ENCODE measurements at places on chromosomes 12 and 14.

- no peak for DNase-seq
Observed at GRCh38 chr12:89239534-89239933, 112.8 kb downstream of the DUSP6 start.

GRCh38 chr12:7161811-7162210 lies 27.7 kb upstream of the PEX5 start:
- DNase-seq: no peak

DNA sequence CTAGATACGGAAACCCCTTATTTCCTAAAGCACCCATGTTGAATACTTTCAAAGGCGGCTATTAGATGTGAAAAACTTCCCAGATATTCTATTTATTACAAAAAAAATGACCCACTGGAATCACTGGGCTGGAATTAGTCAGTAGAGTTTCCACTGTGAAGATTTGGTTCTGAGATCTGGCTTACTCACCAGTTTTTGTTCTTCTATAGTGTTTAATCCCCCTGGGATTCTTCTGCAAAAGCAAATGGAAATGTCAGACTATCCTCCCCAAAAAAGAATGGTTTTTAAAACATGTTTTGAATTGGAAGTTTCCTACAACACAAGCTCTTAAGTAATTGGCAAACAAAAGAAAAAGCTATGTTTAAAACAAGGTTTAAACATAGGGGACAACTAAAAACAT lies 166.4 kb downstream of the STXBP6 start:
- no peak for DNase-seq

- no peak for DNase-seq
Observed at GRCh38 chr14:69137416-69137815, 15.5 kb downstream of the DCAF5 start.

DNA sequence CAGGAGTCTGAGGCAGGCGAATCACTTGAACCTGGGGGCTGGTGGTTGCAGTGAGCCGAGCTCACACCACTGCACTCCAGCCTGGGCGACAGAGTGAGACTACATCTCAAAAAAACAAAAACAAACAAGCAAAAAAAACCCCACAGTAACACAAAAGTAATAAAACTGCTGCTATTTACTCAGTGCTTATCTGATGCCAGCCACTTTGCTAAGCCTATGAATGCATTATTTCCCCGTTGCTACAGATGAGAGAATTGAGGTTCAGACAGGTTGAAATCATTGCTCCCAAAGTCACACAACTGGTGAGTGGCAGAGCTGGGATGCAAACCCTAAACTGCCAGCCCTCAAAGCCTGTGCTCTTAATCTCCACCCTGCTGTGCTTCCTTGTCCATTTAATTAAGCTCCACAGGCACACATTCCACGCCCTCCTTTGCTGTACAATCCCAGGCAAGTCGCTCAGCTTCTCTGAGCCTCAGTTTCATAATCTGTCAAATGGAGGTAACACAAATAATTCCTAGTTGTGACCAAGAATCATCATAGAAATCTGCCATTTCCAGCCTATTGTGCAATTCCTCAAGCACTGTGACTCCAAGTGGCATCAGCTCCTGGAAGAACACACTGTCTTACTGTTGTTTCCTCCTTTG lies 5.7 kb upstream of the OAS3 start:
- DNase-seq: no peak
